ENCODE measurements at places on chromosomes 3 and 15.
A peak's percentile ranks its signal among the peaks of the same experiment; 100 is the strongest.

DNA sequence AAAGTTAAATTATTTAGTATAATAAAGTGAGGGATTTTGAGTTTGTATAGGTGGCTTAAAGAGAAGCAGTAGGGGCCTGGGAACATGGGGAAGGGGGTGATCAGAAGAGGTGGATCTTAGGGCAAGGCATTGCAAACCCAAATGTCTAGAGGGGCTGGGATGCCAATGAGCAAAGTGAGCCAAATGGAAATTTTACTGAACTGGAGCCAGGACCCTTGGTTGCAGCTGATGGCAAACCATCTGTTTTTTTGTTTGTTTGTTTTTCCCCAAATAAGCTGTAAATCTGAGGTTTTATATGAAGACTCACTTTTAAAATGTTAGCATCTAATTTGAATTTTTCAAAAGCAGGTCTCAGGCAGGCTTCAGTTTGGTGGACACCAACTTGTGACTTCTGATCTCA, 14.8 kb upstream of the PARP14 start:
- no peak for DNase-seq

DNA sequence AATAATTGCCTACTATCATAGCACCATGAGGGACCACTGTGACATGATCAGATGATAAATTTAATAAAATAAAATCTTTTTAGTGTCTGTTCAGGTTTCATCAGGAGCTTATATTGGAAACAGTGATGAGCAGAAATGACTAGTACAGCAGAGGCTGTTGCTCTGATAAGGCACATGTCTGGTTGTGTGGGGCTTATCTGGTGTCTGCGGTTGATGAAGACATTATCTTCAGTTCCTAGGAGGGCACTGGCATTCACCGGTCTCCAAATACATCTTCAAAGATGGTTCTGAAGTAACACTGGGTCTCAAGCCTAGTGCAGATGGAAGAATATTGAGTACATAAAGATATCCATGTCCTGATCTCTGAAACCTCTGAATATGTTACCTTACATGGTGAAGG, 125.3 kb downstream of the SUCNR1 start:
- no peak for DNase-seq

- DNase-seq = no peak
These were observed 44.9 kb upstream of the TMC3 start for GRCh38 chr15:81418891-81419290.

- peak; percentile 72 for DNase-seq
These were observed 27.7 kb downstream of the SCG3 start for GRCh38 chr15:51709031-51709430.

DNA sequence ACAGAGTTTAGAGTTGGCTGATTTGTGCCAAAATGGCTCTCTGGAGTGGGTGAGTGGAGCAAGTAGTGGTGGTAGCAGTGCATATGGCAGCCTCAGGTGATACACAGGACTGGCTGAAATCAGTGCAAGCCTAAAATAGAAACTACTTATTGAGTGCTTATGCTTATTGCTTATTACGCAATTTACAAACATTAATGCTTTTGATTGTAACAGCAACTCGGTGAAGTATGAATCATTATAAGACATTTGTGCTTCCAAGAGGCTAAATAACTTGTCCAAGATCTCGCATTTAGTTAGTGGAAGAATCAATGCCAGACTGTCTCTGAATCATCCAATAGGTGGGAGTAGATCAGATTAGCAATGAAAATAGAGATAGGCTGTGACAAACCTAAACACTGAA, 353.8 kb downstream of the NAALADL2 start:
- DNase-seq = no peak

GRCh38 chr3:184186184-184186901, at the start of gene ABCF3:
TSS of gene ABCF3 (plus strand) at chr3:184186199. CDS start at chr3:184186208, 9 bp downstream.
- DNase-seq = peak; percentile 29

GRCh38 chr3:89107461-89108290, at the start of gene EPHA3:
TSS of gene EPHA3 (plus strand) at chr3:89107621. CDS start at chr3:89107749, 128 bp downstream.
- DNase-seq = peak; percentile 9

- no peak for DNase-seq
These were observed 1078.5 kb downstream of the TUSC7 start for GRCh38 chr3:117788061-117788460.

- no peak for DNase-seq
These were observed 23.3 kb downstream of the CTSH start for GRCh38 chr15:78921517-78921916.

- DNase-seq = no peak
These were observed 223.0 kb upstream of the MLF1 start for GRCh38 chr3:158347966-158348365.

GRCh38 chr15:93135997-93136397, 47.0 kb upstream of the RGMA start:
- no peak for DNase-seq

- DNase-seq = no peak
These were observed 22.5 kb downstream of the TRIM71 start for GRCh38 chr3:32840086-32840841.

DNA sequence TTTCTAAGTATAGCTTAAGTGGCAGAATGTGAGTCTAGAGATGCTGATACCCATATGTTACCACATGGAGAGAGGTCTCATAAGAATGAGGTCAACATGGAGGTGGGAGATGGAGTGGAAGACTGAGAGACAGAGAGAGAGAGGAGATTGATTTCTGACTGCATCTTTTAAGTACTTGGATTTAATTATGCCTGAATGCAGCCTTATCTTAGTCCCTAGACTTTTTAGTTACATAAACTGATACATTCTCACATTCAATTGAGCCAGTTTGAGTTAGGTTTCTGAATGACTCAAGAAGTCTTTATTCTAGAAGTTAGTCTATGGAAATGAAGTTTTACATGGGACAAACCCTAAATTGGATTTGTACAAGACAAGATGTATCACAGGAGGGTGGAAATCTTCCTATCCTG, 58.5 kb upstream of the TNFSF10 start:
- no peak for DNase-seq

- no peak for DNase-seq
These were observed 19.2 kb upstream of the SYNM start for GRCh38 chr15:99085413-99086326.

DNA sequence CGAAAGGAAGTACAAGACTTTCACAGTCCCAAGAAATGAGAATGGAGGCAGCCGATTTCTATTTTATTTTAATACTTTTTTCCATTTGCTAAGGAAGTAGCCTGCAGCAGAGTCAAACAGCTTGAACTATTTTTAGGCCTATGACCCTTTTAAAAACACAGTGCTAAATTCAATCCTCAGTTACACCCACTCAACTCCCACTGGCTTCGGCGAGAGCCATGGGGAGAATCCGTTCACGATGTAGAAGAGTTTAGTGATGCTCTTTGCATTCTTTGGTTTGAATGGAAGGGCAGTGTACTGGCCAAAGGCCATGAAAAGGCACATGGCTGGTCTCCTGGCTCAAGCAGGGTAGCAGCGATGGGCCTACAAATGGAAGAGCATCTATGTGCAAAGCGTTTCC, 343.5 kb downstream of the FOXP1 start:
- no peak for DNase-seq

- no peak for DNase-seq
These were observed 296.0 kb upstream of the ADAMTS9 start for GRCh38 chr3:64983583-64984359.

GRCh38 chr3:53516339-53516738, 21.9 kb downstream of the CACNA1D start:
- DNase-seq = no peak

DNA sequence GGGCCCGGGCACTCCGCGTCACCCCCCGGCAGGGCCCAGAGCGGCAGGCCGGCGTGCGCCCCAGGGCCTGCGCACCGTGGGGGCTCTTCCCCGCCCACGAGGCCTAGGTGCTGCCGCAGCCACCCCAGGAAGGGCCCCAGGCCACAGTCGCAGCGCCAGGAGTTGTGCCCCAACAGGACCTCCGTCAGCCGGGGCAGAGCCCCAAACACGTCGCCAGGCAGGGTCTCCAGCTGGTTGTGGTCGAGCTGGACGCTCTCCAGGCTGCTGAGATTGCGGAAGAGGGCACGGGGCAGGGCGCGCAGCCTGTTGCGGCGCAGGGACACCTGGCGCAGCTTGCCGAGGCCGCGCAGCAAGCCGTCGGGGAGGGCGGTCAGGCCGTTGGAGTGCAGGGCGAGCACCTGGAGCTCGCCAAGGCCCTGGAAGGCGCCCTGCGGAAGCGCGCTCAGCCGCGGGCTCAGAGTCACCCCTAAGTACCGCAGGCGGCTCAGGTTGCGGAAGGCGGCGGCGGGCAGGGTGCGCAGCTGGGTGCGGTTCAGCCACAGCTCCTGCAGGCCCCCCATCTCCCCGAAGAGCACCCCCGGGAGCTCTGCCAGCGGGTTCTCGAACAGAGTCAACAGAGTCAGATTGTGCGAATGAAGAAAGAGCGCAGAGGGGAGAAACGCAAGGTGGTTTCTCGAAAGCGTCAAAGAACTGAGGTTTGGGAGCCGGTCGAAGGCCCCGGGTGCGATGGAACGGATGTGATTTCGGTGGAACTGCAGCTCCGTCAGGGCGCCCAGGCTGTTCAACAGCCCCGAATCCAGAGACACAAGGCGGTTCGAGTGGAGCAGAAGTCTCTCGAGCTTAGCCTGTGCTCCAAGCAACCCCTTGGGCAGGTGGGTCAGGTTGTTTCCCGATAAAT, 2.0 kb downstream of the GP5 start:
- DNase-seq = no peak

DNA sequence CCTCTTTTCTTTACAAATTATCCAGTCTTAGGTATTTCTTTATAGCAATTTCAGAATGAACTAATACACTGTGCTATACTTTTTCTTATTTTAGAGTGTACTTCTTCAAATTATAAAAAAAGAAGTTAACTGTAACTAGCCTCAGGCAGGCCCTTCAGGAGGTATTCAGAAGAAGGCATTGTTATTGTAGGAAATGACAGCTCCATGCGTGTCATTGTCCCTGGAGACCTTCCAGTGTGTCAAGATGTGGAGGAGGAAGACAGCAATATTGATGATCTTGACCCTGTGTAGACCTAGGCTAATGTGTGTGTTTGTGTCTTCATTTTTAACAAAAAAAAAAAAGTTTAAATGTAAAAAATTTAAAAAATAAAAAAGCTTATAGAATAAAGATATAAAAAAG, 55.5 kb downstream of the IL12A start:
- no peak for DNase-seq

GRCh38 chr15:98668566-98669308, 20.4 kb downstream of the IGF1R start:
- DNase-seq = no peak

- DNase-seq = no peak
These were observed 5.0 kb upstream of the CDV3 start for GRCh38 chr3:133568294-133569014.

DNA sequence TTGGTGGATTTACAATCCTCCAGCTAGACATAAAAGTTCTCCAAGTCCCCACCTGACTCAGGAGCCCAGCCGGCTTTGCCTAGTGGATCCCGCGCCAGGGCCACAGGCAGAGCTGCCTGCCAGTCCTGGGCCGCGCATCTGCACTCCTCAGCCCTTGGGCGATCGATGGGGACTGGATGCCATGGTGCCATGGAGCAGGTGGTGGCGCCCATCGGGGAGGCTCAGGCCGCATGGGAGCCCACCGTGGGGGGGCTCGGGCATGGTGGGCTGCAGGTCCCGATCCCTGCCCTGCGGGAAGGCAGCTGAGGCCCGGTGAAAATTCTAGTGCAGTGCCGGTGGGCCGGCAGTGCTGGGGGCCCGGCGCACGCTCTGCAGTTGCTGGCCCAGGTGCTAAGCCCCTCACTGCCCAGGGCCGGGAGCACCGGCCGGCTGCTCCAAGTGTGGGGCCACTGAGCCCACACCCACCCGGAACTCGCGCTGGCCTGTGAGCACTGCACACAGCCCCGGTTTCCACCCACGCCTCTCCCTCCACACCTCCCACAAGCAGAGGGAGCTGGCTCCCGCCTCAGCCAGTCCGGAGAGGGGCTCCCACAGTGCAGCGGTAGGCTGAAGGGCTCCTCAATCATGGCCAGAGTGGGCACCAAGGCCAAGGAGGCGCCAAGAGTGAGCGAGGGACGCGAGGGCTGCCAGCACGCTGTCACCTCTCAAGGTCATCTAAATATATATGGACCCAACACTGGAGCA, 38.8 kb upstream of the IGSF11 start:
- no peak for DNase-seq

DNA sequence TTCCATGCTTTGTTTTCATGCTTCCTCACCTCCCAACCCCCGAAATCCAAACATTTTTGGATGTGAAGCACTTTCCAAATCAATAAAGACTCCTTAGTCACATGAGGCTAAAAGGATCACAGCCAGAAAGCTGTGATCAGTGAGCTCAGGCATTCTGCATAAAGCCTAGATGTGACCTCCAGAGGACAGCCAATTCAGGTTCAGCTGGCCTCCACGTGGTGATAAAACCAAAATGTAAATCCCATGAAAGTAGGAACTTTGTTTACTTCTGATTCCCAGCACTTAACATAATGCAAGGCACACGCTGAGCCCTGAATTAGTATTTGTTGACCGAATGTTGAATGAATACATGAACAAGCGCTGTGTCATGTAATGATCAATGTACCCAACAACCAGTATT, 249.5 kb upstream of the EOMES start:
- no peak for DNase-seq

DNA sequence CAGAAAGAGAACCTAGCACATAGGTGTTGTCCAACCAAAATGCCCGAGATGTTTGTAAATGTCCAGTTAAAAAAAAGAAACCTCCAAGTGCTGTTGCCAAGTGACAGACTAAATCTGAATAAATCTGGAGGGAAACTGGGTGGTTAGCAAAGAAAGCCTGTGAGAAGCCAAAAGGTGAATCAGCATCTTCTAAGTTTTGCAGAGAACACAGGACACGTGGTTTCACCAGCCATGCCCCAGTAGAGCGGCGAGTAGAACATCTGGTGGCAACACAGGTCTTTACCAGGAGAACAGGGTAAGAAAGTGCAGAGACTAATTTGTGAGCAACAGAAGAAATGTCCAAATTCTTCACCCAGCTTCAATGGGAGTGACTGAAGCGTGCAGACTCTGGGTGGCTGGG, 986.0 kb downstream of the ROBO2 start:
- no peak for DNase-seq

GRCh38 chr3:24433838-24434591, 60.6 kb downstream of the THRB start:
- DNase-seq = no peak

DNA sequence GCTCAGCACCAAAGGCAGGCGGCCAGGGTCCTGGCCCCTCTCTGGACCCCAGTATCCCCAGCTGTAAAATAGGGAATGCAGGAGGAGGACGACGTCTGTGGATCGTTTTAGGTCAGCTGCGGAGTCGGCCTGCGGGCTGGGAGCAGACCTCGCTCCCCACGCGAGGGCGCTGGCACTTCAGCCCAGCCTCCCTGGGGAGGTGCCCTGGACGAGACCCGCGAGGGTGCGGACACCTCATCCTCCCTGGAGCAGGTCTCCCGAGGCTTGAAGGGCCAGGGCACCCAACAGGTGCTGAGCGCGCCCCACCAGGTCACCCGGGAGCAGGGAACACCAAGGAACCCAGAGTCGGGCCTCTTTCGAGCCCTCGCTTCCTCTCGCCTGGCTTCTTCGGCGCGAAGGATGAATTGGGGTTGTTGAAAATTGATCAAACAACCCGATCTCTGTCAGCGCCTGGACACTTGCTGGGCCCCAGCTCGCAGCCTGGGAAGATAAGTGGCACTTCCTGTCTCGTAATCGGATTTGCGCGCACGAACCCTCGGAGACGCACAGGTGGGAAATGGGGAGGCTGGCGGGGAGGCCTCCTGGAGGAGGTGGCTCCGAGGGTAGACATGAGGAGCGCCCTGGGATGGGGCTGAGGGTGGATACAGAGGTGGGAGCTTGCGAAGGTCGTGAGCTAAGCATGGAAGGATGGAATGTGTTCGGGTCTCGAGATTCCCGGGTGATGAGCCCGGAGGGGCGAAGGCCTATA, 588 bp upstream of the VIPR1 start:
- DNase-seq = peak; percentile 54

Measured in inflammatory macrophage treated with lipopolysaccharide for 1 hour (primary cell).